ENCODE measurements at places on chromosomes 4 and X. TPM values are rescaled to one million over a fixed set of nuclear protein-coding genes. Genes with fewer than 3 reads are reported as not detected.

DNA sequence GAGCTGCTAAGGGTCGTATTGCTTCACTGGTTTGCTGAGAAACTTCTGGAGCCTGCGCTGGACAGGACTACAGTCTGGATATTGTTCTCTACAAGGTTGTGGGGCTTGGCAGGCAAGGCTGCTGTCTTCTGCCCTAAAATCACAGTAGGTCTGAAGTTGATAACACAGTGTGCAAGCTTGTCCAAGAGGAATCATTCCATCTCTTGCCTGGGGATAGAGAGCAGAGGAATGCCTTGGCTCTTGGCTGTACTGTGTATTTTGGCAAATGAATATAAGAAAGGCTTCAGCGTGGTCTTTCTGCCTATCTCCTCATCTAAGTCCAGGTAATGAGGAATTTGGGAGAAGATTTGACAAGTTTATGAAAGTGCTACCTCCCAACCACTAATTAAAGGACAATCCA lies 9.4 kb upstream of the RASL11B start:
- DNase-seq = no peak

- no peak for DNase-seq
These were observed 48.6 kb upstream of the STARD8 start for GRCh38 chrX:68598841-68599240.

GRCh38 chr4:34850421-34850820 lies 1393.9 kb downstream of the ARAP2 start:
- DNase-seq = no peak

- no peak for DNase-seq
These were observed 9.3 kb downstream of the RAB40A start for GRCh38 chrX:103510031-103510430.

GRCh38 chr4:173821036-173821435 lies 291.0 kb upstream of the HAND2 start:
- DNase-seq = no peak

DNA sequence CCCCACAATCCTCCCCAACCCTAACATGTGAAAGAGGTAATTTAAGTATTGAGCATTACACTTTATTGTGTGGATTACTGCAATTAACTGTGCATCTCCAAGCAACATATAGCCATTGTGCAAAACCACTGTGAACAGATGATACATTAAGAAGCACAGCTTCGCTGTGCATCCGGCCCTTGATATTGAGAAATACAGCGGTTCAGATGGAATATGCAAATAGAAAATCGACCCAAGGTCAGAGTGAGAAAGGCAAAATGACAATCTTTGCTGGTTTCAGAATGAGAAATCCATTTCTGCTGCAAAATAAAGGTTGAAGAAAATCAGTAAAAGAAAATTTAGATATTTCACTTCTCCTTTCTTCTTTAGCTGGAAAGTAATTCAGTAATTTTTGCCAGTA lies 805.9 kb upstream of the GRID2 start:
- DNase-seq = no peak

DNA sequence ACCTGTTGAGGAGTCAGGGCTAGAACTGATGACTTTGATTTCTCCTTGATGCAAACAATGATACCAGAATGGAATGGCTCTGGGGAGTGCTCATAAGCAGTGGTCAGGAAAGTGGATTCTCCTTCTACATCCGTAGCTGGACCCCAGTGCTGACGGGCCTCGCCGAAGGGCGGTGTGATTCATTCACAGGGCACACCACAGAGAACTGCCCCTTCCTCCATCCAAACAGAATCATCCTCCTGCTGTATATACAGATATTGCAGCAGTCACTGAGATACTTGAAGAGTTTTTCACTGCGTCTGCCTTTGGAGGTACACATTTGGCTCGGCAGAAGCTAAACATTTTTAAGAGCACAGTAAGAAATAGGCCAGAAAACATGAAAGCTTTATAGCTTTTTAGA lies 7.3 kb upstream of the DCTD start:
- no peak for DNase-seq

DNA sequence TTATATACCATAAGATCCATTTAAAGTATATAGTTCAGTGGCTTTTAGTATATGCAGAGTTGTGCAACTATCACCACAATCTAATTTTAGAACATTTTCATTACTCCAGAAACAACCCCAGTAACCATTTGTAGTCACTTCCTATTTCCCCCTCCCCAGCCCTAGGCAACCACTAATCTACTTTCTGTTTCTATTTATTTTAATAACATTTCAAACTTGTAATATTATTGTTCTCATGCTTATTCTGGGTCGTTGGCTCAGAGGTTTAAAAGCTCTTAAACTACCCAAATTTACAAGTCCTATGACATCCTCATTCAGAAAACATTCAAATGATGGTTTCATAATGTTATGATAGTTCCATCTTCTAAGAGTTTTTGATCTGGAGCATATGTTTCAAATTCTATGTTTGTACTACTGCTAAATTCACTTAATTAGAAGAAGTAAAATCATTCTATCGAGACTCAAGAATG lies 18.4 kb downstream of the XIAP start:
- DNase-seq = no peak

- no peak for DNase-seq
These were observed 33.7 kb upstream of the VMA21 start for GRCh38 chrX:151363316-151363715.

DNA sequence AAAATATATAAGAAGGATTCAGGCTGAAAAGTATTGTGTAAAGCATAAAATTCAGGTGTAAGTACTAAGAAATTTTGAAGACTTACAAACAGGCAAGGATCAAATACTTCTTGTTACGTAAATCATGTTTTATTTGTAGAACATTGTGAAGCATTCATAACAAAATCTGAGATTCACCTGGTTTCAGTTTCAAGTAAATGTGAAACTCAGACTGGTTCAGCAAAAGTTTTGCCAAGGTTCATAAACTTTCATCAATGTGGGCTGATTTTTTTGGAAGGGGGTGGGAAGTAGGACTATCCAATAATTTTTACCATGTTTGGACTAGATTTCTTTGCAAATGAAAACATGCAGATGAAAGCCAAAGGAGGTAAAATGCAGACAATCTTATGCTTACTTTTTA lies 527.7 kb downstream of the ANKRD50 start:
- no peak for DNase-seq

GRCh38 chr4:100060765-100061416 lies 110.8 kb upstream of the H2AZ1 start:
- no peak for DNase-seq

DNA sequence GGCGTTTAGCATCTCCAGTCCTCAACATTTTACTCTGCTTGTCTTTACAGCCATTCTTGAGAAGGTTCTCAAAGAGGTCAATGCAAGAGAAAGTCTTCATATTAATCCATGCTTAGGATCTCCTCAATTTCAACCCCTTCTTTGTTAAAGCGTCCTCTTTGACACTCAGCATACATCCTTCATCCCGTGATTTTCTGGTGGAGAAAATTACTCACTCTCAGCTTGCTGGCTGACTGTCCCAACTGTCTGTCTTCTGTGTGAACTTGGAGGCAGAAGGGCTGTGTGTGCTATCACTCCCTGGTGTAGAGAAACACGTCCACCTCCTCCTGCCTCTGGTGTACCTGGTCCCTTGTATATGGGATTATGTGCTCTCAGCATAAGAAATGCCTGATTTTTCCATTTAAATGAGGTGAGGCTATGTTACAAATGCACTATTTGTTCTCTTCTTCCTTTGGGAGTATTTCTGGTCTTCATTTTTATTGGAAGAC lies 57.8 kb downstream of the GALNT7 start:
- no peak for DNase-seq

- DNase-seq = no peak
These were observed 103.5 kb upstream of the ENPEP start for GRCh38 chr4:110372485-110372884.

GRCh38 chrX:44400588-44400987 lies 57.1 kb upstream of the EFHC2 start:
- DNase-seq = peak; percentile 64

- no peak for DNase-seq
These were observed 229.9 kb upstream of the CPEB2 start for GRCh38 chr4:14772388-14772787.

GRCh38 chr4:154082760-154083535 lies 294.1 kb upstream of the SFRP2 start:
- DNase-seq = no peak

DNA sequence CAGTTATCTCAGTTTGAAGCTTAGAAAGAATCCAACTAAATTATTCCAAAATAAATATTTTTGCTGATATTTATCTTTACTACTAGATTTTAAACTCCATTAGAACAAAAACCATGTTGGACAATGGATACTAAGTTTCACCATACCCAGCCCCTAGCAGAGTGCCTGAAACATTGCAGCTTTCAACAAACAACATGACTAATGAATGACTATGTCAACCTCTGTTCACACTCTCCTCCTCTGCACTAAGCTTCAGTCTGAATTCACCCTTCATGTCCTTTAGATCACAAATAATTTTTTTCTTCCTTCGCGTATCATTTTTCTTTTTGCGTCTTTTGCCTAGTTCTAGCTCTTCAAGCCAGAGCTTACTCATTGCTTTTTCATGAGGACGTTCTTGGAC lies 315.2 kb downstream of the PCDH10 start:
- DNase-seq = no peak

GRCh38 chrX:38657562-38657961 lies 96.2 kb downstream of the TSPAN7 start:
- no peak for DNase-seq

DNA sequence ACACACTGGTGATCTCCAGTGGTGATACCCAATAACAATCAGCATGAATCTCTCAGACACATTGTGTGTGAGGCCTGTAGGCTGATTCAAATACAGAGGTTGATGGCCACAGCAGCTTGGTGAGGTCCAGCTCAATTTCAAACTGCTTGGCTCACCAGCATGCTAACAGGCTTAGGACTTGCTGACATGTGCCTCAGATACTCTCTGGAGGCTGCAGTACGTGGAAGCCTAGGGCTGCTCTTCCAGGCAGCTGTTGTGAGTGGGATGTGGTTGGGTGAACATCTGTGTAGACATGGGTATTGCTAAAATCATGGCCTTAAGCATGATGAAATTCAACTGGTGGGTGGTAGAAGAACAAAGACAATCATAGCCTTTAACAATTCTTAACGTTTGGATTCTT lies 4.3 kb downstream of the CXCL9 start:
- no peak for DNase-seq

GRCh38 chr4:96986816-96987215 lies 1146.9 kb downstream of the PDHA2 start:
- no peak for DNase-seq

- no peak for DNase-seq
These were observed 9.4 kb downstream of the TMEM187 start for GRCh38 chrX:153981771-153982533.

DNA sequence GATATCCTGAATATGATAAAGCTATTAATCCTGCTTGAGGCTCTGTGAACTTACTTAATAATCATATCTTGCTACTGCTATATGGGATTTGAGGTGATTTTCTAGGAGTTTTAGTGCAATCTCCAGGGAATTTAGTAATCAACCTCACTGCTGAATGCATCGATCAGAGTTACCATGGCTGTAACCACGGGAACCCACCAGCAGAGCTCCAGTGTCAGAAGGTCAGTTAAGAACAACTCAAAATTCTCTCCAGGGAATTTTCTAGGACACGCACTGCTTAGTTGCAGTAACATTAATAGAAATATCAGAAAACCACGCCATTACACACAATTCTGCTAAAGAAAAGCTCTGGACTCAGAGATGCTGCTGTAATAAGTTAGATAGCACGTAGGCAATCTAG lies 1477.2 kb upstream of the TENM3 start:
- DNase-seq = no peak

- peak; percentile 69 for DNase-seq
These were observed 86.2 kb upstream of the HS3ST1 start for GRCh38 chr4:11514779-11515419.

The TCEAL8 gene
- 37.3 TPM for total RNA-seq

The RIBC1 gene
- 0.61 TPM for total RNA-seq

The TCEAL6 gene
- total RNA-seq = not detected

The AVPR2 gene
- total RNA-seq = not detected

The H2BW2 gene
- total RNA-seq = not detected

The CT45A2 gene
- total RNA-seq = not detected

The CORIN gene
- 3.5 TPM for total RNA-seq

The PHKA1 gene
- total RNA-seq = 15.3 TPM
